ENCODE measurements at places on chromosomes 1 and 21. TPM values are rescaled to one million over a fixed set of nuclear protein-coding genes. Genes with fewer than 3 reads are reported as not detected.

The ASPM gene
- 0.14 TPM for total RNA-seq

The BACE2 gene
- 0.75 TPM for total RNA-seq

The OR2L8 gene
- total RNA-seq = 0.36 TPM

The ANGPTL3 gene
- total RNA-seq = not detected

The LCE1A gene
- total RNA-seq = not detected

The KRTAP7-1 gene
- not detected for total RNA-seq

The HSD3B1 gene
- not detected for total RNA-seq

The ZNF648 gene
- not detected for total RNA-seq

The RASSF5 gene
- 213 TPM for total RNA-seq

The RAP1GAP gene
- 0.31 TPM for total RNA-seq

The C1orf87 gene
- total RNA-seq = not detected

The CFHR1 gene
- total RNA-seq = not detected

The GJA5 gene
- not detected for total RNA-seq

The S100A2 gene
- not detected for total RNA-seq

The REN gene
- total RNA-seq = not detected

The NEGR1 gene
- not detected for total RNA-seq

The TSPAN1 gene
- total RNA-seq = not detected

The RAB13 gene
- 1.2 TPM for total RNA-seq

The URB1 gene
- total RNA-seq = 5.9 TPM

The NCDN gene
- total RNA-seq = 9.1 TPM

The LRRC71 gene
- not detected for total RNA-seq

The SLC25A34 gene
- 1.4 TPM for total RNA-seq

The GJB4 gene
- not detected for total RNA-seq

The NCAM2 gene
- not detected for total RNA-seq

The CR1L gene
- not detected for total RNA-seq

The COL16A1 gene
- total RNA-seq = 0.92 TPM

The ARHGEF16 gene
- not detected for total RNA-seq

The NUDT4B gene
- total RNA-seq = not detected

The BSND gene
- total RNA-seq = not detected

The MYOC gene
- not detected for total RNA-seq

The OR2L13 gene
- not detected for total RNA-seq

The OVAAL gene
- not detected for total RNA-seq

All from CD8-positive, alpha-beta T cell (primary cell).